ENCODE measurements at places on chromosomes 3 and 15.

GRCh38 chr15:56534728-56535127 lies 69.8 kb upstream of the MNS1 start:
- no peak for DNase-seq

DNA sequence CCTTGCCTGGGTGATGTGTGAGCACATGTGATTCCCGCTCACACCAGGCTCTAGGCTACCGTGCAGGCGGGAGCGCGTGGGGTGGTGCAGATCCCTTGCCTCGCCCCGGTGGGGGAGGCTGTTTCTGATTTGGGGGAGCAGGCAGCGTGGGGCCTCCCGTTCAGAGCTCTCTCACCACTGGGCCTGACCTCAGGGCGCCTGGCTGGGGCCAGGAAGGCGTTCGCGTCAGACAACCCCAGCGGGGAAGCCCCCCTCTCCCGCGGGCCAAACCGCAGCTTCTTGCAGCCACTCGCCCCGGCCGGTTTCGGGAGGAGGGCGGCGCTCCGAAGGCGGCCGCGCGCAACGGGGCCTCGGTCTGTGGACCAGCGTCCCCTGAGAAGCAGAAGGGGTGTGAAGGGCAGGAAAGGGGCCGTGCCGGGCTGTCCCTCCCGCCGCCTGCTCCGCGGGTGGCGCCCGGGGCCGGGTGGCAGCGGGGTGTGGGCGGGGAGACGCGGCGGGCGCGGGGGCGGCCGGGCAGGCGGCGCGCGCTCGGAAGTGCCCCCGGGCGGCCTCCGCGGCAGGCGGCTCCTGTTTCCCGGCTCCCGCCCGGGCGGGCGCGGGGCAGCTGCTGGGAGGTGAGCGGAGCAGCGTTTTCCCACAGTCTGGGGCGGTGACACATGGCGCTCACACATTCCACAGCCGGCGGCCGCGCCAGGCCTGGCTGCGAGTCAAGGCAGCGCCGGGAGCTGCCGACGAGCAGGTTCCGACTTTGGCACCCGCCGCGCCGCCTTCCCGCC lies 65.1 kb upstream of the HES1 start:
- DNase-seq: peak; percentile 58

DNA sequence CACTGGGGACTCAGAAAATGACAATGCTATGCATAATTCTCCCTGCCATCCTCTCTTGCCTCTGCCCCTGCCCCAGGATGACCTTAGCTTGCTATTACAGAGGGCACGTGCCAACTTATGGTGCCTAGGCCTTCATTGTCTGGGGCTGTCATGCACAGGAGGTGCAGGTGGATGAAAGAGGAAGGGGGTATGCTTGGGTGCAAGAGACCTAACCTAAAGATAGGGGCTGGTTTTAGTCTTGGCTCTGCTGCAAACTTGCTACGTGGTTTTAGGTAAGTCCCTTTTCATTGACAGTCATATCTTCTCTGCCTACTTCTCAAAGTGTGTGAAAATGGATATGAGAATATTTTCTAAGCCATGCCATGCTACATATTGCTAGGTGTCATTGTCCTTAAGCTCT lies 161.3 kb downstream of the EPHB1 start:
- no peak for DNase-seq

DNA sequence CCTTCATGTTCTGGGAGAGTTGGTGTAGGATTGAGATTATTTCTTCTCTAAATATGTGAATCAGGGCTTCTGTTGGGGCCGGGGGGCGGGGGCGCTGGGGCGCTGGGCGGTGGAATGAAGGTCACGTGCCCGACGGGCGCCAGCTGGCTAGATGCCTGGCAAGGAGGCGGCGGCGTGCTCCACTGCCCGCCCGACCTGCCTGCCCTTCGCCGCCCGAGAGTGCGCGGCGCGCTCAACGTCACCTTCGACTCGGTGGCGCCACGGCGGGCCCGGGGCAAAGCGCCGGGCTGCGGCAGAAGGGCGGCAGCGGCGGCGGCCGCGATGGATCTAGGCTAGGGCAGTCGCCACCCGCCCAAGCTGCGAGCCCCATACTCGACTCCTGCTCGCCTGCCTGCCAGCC lies 47.0 kb upstream of the LHFPL4 start:
- DNase-seq: peak; percentile 16

GRCh38 chr3:8554696-8555095 lies 53.1 kb downstream of the LMCD1 start:
- no peak for DNase-seq

DNA sequence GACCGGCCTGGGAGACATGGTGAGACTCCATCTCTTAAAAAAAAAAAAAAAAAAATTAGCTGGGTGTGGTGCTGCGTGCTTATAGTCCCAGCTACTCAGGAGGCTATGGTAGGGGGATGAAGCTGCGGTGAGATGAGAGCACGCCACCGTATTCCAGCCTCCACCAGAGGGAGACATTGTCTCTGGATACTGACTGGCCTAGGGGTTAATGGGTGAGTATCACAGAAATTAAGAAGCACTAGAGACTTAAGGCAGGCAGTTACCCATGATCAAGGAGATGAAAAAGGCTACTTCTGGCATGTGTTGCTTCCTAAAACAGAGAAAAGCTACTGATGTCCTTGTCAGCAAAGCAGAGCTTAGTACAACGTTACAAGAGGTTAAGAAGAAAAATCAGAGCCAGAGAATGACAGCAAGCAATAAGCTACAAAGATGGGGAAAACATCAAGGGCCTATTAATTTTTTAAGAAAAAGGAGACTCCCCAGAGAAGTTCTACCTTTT lies 8.6 kb downstream of the TFRC start:
- DNase-seq: peak; percentile 18

GRCh38 chr15:98860281-98861041 lies 147.1 kb downstream of the PGPEP1L start:
- no peak for DNase-seq

DNA sequence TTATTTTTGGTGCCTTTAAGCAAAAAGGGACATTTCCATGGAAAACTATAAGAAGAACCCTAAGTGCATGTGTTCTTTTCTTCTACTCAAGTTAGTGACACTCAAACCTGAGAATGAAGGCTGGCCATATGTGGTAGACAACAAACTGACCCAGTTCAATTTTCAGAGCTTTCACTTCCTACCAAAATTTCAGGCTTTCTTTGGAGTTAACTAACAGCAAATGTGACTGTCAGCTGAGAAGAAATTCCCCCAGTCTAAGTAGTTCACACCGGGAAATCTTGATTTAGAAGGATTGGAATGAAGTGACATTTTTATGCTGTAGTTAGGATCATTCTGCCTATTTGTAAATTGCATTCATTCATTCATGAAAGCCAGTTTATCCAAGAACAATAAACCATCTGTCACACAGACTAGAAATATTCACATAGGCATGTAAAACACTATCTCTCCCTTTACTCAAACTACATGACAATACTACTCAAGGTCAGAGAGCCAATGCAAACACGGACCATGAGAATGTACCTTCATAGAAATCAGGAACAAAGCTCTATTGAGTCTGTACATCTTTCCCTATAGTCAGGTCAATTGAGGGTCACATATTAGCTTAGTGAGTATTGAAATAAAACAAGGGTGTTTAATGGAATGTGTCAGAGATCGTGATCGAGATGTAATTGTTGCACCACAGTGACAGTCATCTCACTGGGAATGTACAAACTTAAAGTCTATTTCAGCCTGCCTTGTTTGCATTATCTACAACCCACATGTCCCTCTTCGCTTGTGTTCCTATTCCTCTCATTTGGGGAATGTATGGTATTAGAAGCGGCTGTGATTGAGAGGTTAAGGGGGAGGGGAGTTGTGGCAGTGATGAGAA lies 113.8 kb upstream of the TGFBR2 start:
- DNase-seq: no peak

DNA sequence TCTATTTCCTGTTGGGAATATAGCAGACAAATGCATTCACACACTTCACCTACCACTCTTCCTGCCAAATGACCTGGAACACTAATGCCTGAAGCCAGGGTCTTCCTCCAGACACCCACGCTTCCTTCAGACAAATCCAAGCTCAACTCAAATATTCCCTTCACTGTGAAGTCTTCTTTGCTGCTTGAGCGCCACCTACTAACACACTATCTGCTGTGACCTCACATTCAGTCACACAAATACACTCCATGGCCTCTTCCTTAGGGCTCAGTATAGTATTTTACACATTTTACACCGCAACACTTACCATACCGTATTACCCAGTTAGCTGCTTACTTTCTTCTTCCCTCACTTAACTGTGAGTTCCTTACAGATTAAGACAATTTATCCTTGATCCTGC lies 149.4 kb downstream of the SHOX2 start:
- no peak for DNase-seq

GRCh38 chr3:66237552-66237951 lies 16.8 kb downstream of the SLC25A26 start:
- no peak for DNase-seq

DNA sequence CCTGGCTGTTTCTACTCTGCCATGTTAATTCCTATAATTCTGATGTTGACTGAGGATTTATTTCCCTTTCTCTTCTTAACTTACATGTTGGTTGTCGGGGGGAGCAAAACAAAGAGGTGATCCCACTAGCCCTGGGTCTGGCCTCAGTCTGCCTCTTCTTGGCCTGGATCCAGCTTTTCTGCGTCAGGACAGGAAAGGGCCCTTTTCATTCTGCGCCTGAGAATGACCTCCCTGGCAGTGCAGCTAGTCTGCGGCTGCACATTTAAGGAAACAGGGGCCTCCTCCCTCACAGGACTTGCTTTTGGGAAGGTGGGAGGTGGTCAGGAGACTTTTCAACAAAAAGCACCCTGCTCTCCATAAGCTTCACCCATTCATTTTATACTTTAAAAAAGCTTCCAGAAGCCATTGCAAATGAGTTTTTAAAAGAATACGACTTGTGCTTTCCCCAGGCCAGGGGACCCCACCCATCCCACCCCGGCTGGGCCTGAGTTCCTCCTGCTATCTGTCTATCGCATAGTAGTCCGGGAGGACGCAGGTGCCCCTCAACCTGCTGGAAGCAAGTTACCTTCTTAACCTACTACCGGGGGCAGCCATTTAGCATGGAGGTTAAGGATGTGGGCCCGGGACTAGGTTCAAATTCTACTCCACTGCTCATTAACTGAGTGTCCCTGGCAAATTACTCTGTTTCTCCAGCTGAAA lies 21.3 kb upstream of the EHD4 start:
- DNase-seq: no peak

DNA sequence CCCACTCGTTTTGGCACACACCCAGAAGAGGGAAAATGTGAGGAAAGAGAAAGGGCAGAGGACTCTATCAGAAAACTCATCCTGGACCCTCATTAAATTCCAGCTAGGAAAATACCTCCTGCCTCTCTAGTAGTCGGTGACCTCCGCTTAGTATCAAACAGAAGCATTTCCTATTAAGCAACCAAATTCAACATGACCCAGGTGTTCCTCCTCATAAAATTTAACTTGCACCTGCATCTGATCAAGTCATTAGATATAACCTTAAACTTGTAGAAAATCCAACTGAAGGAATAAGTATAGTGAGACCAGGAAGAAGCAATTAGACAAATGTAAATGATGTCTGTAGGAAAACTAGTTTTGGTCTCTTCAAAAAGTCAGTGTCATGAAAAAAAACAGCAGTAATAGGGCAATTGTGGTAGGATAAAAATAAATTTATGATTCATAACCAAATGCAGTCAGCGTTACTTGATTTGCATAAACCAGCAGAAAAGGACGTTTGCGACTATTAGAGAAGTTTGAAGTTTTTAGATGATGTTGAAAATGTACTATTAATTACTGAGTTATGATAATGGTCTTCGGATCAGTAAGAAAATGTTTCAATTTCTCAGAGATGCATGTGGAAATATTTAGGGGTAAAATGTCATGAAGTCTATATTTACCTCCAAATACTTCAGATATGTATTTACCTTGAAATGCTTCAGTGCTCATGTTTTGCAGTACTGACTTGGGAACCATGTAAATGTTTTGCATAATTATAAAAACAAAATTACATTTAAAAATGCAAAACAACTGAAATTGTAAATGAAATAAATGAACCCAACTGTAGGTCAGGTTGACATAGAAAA lies 44.6 kb downstream of the LDHAL6B start:
- DNase-seq: no peak

DNA sequence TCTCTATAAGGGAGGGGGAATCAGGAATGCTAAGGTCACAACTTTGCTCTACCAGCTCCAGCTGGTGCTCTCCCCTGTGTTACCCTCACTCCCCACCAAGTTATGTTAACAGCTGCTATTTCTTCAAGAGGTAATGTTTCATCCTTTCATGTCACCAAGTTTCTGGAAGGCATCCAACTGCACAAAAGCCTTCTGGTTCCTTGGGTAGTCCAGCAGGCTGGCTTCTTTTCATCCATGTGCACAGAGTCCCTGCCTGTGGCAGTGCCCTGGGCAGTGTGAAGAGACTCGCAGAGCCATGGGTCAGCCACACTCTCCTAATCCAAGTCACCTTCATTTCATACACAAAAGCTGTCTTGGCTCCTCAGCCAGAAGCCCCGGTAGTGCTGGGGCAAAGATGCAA lies 737.5 kb upstream of the LMCD1 start:
- DNase-seq: no peak

DNA sequence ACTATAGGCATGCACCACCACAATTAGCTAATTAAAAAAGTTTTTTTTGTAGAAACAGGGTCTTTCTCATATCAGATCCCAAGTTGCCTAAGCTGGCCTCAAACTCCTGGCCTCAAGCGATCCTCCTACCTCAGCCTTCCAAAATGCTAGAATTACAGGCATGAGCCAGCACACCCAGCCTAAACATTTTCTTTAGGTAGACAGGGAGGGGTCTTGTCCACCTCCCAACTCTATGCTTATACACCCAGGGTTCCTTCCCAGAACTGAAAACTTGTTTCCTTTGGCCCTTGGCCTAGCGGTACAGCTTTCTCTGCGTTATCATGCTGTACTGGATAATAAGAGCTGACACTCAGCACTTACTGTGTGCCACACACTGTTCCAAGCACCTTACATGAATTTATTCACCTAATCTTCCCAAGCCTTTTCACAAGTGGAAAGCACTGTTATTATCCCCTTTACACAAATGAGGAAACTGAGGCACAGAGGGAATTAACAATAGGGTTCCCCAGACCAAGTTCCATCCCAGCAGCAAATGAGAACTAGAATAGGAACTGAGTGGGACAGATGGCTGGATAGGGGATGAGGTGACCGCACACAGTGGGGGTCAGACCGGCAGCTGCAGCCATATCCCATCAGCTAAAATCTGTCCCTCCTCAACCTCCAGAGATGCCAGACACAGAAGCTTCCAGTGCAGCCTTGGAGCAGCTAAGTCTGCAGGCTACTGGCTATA lies 150.8 kb downstream of the MEGF11 start:
- no peak for DNase-seq

GRCh38 chr3:155321418-155321817 lies 27.9 kb upstream of the STRIT1 start:
- no peak for DNase-seq

Measured in stimulated activated CD4-positive, alpha-beta T cell treated with anti-CD3 and anti-CD28 coated beads, TNF-alpha, amount 100 ng/mL, for 48 hours (primary cell).